ENCODE measurements at places on chromosomes 1 and 21. TPM values are rescaled to one million over a fixed set of nuclear protein-coding genes. Genes with fewer than 3 reads are reported as not detected.
A peak's percentile ranks its signal among the peaks of the same experiment; 100 is the strongest.

The CRYAA gene
- not detected for total RNA-seq

The PBX1 gene
- 71.7 TPM for total RNA-seq

The MCOLN2 gene
- 1.0 TPM for total RNA-seq

The RNU1-4 gene
- 2,478 TPM for total RNA-seq

The CLCA1 gene
- not detected for total RNA-seq

The OR6K3 gene
- total RNA-seq = not detected

The TDRD5 gene
- not detected for total RNA-seq

The DMRTA2 gene
- total RNA-seq = 0.18 TPM

The STUM gene
- 1.1 TPM for total RNA-seq

The S100A7 gene
- not detected for total RNA-seq

The TGFBR3 gene
- total RNA-seq = 14.7 TPM

DNA sequence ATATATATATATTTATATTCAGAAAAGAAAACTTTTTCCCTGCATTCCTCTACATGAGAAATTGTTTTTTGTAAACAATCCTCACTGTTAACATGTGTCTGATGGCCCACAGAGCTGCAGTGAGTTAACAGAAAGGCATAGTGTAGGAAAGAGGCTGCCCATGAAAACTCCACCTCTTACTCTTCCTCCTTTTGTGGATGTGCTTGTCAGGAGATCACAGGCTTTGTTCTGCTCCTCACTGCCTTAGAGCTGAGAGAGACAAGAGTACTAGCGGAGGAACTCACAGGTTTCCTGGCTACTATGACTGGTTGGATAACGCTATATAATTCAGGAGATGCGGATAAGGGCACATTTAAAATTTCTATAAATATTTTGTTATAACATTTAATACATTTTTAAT is 200.6 kb downstream of the BRINP3 start:
- no peak for DNase-seq

- no peak for DNase-seq
These were observed 17.7 kb downstream of the GNB1 start for GRCh38 chr1:1873186-1873585.

DNA sequence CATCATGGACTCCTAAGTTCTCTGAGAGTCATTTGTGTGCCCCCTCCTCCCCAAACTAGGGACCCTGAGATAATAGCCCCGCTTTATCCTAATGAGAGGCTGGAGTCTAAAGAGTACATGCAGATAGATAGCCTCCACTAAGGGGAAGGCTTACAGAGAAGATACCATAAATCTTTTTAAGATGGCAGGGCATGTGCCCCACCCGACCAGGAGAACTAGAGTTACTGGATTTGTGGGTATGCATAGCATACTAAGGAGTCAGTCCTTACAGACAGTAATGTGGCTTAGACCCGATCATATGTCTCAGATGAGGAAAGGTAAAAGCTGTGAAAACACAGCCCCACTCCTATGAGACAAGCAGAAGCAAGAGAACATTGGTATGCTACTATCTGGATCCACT is 25.7 kb upstream of the PKN2 start:
- no peak for DNase-seq

GRCh38 chr1:147502760-147503159 is 38.5 kb upstream of the BCL9 start:
- DNase-seq = no peak

DNA sequence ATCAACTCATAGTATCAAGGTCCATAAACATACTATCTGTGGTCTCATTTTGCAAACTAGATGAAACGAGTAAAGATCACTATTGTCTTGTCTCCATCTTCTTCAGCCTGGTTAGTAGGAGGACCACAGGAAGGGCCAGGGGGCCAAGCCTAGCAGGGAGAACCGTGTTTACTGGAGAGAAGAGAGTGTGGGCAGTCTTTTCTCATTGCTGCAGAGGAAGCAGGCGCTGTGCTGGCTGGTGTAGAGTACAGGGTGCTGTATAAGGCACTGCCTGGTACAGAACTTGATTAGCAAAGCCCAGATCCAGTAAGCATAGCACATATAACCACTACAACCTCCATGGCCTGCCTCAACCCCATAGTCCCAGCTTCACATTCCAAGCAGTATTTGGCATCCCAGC is 10.0 kb upstream of the B4GALT3 start:
- DNase-seq = no peak

DNA sequence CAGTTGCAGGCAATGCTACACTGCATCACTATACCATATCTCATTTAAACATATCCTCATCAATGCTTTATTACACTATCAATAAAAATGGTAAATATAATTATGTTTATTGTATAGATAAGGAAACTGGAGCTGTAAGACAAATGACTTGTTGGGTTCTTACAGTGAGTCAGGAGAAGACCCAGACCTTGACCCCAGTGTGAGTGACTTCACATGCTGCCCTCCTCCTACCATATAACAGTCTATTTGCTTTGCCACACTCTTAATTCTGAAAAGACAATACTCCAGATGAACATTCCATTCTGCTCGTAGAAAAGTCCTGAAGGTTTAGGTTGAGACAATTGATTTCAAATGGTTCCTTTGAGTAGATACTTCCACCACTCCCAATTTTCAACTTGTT is 550.5 kb downstream of the PLPP3 start:
- DNase-seq = no peak

DNA sequence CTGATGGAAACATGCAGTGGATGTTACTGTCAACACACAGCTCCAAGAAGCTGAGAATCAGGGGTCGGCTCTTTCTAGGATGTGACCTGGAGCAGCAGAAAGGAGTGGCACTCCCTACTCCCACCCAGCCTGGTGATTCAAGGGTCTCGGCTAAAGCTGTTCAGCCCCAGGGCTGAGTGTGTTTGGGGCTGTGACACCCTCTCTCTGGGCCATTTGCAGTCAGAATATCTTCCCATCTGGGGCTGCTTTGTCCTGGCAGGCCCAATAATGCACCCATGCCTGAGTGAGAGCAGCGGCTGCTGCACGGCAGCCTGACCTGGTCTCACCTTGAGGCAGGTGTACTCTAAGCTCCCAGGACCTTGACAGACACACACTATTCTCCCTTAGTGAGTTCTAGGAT is 52.5 kb upstream of the AJAP1 start:
- DNase-seq = no peak

- DNase-seq = no peak
These were observed 207.7 kb downstream of the BARHL2 start for GRCh38 chr1:90509225-90510048.

DNA sequence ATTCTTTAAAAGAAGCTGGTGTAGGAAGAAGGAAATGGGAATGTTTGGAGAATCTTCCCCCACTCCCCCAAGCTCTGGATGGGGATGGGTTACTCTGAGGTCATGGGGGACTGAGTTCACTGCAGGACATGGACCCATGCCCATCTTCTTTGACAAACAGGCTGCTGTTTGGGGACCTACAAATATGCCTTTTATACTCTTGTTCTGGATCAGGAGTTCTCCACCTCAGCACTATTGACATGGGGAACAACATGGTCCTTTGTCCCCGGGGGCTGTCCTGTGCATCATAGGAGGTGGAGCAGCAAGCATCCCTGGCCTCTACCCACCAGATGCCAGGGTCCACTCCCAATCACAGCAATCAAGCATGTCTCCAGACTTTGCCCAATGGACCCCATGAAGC is 365.8 kb upstream of the C1orf174 start:
- DNase-seq = no peak

GRCh38 chr1:195981448-195982139 is 626.6 kb downstream of the KCNT2 start:
- no peak for DNase-seq

GRCh38 chr1:102595106-102595505 is 513.2 kb downstream of the COL11A1 start:
- no peak for DNase-seq

DNA sequence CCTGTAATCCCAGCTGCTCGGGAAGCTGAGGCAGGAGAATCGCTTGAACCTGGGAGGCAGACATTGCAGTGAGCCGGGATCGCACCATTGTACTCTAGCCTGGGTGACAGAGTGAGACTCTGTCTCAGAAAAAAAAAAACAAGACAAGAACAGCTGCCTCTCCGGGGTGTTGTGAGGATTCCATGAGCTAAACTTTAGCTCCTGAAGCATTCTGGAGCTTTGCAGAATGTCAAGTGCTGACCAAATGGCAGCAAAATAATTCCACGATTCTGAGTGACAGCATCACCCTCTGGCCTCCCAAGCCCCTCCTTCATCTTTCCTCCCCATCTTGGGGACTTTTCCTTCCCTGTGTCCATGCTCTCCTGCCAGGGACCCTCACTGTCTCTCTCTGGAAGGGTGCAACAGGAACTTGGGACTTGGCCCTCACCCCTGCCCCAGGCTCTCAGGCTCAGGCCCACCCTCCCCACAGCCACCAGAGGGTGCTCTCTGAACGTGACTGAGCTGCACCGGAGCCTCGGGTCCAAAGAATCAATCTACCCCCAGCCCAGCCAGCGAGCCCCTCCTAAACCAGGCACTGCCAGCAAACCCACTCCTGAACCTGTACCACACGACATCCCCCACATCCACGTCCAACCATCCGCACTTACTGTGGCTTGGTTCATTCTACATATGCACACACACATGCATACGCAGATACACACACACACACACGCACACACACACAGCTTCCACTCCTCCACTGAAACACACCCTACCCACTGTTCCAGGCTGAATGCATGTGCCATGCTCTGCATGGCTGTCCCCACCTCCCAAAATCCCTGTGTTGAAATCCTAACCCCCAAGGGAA is 45.7 kb downstream of the ACOT7 start:
- peak; percentile 42 for DNase-seq

- no peak for DNase-seq
These were observed 40.4 kb upstream of the LRRN2 start for GRCh38 chr1:204725821-204726448.

DNA sequence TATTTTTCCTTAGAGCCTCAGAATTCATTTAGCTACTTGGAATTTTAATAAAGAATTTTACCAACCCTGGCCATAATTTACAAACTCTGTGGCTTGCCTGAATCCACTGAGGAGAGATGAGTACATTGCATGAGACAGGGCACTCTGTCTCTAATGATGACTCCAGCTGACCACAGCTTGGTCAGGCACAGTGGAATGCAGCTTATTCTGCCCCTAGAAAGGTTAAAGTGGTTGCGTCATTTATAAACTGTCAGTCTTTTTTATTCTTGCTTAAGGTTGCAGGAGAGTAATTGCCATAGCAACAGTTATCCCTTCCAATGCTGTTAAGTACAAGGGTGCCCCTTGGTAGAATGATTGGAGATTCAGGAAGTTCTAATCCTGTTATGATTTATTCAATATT is 28.3 kb downstream of the PDE4B start:
- no peak for DNase-seq

GRCh38 chr1:30110846-30111245 is 612.5 kb downstream of the MATN1 start:
- no peak for DNase-seq

- no peak for DNase-seq
These were observed 13.7 kb downstream of the TFF3 start for GRCh38 chr21:42301371-42302075.

- peak; percentile 15 for DNase-seq
These were observed 37.7 kb upstream of the GPR37L1 start for GRCh38 chr1:202084791-202085681.

DNA sequence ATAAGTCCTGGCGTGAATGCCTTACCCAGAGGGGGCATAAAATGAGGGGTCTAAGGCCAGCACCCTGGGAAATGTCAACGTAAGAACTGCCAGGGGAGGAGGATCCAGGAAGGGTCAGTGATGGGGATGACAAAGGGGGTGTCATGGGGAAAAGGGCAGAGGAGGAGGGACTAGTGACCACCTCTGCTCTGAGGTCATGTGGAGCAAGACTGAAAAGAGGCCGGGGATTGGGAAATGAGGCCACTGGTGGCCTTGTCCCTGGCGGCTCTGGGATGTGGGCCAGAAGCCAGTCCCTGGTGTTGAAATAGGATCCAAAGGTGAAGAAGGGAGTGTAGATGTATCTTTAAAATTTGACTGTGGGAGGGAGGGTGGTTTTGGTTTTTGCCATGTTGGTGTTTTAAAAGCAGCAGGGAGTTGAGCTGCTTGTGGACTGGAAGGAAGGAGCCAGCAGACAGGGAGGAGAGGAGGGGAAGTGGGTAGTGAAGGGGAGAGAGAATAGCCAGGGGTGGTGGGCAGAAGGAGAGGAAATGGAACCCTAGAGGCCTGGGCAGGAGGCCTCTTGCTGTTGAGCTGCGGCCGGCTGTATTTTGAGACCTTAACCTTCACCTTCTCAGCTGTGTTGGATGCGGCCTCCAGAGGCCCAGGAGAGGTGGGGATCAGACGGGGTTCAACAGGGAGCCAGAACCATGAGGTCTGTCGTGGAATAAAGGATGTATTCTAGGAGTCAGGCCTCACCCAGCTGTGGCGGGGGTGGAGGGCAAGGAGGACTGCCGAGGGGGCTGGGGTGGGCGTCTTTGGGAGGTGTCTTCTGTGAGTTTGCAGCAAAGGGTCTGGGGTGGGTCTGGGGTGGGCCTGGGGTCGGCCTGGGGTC is 92.5 kb downstream of the DHRS3 start:
- no peak for DNase-seq

DNA sequence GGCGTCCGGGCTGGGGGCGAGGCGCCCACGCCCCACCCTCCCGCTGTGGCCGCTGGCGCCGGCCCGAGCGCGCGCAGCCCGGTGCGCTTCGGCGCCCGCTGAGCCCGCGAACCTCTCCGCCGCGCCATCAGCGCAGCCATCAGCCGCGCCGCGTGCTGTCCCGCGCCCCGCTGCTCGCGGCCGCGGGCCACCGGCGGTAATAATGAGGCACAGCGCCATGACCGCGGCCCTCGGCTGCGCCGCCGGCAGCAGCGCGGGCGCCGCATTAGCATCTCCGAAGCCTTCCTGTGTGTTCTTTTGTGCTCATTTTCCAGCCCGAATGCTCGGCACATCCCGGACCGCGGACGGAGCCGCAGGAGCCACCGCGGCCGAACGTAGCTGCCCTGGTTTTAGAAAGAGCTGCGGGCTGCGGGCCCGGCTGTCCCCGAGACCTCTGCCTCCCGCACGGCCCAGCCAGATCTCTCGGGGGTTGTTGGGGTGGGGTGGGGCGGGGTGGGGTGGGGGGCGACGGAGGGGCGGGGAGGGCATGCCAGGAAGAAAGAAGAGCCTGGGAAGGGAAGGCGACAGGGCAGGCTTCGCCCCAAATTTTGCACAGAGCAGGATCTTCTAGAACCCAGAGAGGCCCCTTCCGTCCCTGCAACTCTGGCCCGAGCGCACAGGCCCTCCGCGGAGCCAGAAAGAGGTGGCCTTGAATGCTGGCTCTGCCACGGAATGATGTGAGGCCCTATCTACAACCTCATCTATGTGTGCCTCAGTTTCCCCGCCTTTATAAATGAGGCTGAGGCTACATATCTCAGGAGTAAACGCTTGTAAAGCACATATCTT is 55.3 kb downstream of the RRAGC start:
- DNase-seq = peak; percentile 28

- DNase-seq = no peak
These were observed 3.8 kb upstream of the S100B start for GRCh38 chr21:46608672-46609111.

- DNase-seq = no peak
These were observed 34.8 kb downstream of the LIN9 start for GRCh38 chr1:226274138-226274537.

Data from neural crest cell (in vitro differentiated cells).